ENCODE measurements at places on chromosomes 6 and 20. TPM values are rescaled to one million over a fixed set of nuclear protein-coding genes. Genes with fewer than 3 reads are reported as not detected.

GRCh38 chr6:133648581-133648980 is 240.3 kb upstream of the TCF21 start:
- no peak overlapping the region for H3K4me3 ChIP-seq
- H3K36me3 ChIP-seq, result no peaks in the 10 kb centered on the region
- no peaks in the 10 kb centered on the region for H3K4me1 ChIP-seq
- no peak for DNase-seq
- H3K27ac ChIP-seq, result no peak overlapping the region

DNA sequence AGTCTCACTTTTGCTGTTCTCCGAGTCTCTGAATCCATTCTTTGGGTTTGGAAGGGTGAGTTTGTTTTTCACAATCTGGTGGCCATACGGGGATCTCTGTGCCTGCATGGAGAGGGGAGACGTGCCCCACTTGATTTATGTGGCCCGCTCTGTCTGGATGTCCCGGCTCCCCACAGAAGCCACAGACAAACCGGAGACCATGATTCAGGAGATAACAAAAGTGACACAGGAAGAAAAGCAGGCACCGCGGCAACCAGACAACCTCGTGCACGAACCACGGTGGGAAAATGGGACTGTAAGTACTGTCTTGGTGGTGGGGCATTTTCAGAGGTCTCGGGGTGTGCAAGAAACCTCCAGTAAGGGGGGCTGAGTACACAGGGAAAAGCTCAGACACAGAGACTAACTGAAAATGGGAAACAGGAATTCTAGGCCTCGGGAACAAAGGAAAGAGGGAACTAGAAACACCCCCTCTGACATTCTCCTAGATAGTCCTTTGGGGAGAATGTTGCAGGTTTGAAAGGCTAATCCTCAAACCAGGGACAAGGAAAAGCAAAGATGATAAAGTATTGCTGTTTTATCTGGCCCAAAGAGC is 22.1 kb upstream of the ZNF318 start:
- no peak for DNase-seq
- no peak overlapping the region for H3K4me3 ChIP-seq
- H3K27ac ChIP-seq, result no peak overlapping the region
- peaks cover 71% of the 10 kb centered on the region for H3K27me3 ChIP-seq
- H3K4me1 ChIP-seq, result peaks cover 14% of the 10 kb centered on the region
- H3K36me3 ChIP-seq, result no peaks in the 10 kb centered on the region

DNA sequence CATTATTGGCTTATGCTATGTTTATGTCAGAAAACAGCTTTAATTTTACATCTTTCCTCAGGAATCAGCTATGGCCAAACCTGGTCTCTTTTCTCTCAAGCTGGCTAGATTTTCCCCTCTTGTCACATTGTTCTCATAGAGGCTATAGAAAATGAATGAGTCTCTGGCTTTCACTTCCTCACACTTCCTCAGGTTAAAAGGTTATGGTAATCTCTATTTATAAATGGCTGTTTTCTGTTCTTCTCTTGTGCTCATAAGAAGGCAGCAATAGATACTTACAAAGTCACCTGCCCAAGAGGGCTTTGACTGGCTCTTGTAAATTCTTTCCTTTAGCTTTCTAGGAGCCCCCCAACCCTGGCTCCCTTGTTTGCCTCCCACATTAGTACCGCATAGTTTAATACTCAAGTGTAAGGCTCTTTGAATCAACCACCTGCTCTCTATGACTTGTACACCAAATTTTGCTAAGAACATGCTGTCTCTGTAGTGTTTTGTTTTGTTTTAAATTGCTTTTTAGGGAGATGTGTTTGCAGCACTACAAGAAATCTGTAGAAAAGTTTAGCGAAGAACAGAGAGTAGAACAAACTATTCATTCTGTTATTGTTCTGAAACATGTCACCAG is 897.4 kb upstream of the CITED2 start:
- no peaks in the 10 kb centered on the region for H3K27me3 ChIP-seq
- no peaks in the 10 kb centered on the region for H3K36me3 ChIP-seq
- no peaks in the 10 kb centered on the region for H3K4me1 ChIP-seq
- no peak overlapping the region for H3K27ac ChIP-seq

DNA sequence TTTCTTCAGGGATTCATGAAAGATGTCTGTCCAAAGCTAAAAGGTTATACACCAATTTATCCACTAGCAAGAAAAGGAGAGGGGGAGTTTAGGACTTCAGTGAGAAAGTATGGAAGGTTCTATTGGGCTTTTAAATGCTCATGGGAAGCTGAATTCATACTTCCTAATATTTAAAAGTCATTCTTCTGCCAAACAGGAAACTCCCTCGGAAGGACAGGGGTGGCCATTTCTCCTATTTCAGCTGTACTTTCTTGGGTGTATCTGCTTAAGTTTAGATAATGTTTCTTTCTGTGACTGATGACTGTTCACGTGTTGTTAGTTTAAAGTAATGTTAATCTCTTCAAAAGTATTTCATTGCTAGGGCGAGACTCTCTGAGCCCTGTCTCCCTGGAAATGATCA is 80.5 kb upstream of the IFNGR1 start:
- H3K36me3 ChIP-seq, result no peaks in the 10 kb centered on the region
- DNase-seq, result no peak
- H3K4me1 ChIP-seq, result no peaks in the 10 kb centered on the region
- no peak overlapping the region for H3K4me3 ChIP-seq
- no peaks in the 10 kb centered on the region for H3K27me3 ChIP-seq

LZTS3 gene
- 1.1 TPM for total RNA-seq

Measured in thymus (tissue), 14 donors.